Adipocyte (in vitro differentiated cells): ENCODE measurements at places on chromosomes 6 and 20.

- peak; percentile 39 for DNase-seq
These were observed 74.8 kb upstream of the SHLD1 start for GRCh38 chr20:5675103-5676091.

GRCh38 chr6:34360556-34360955 lies 31.9 kb downstream of the NUDT3 start:
- peak; percentile 83 for DNase-seq

DNA sequence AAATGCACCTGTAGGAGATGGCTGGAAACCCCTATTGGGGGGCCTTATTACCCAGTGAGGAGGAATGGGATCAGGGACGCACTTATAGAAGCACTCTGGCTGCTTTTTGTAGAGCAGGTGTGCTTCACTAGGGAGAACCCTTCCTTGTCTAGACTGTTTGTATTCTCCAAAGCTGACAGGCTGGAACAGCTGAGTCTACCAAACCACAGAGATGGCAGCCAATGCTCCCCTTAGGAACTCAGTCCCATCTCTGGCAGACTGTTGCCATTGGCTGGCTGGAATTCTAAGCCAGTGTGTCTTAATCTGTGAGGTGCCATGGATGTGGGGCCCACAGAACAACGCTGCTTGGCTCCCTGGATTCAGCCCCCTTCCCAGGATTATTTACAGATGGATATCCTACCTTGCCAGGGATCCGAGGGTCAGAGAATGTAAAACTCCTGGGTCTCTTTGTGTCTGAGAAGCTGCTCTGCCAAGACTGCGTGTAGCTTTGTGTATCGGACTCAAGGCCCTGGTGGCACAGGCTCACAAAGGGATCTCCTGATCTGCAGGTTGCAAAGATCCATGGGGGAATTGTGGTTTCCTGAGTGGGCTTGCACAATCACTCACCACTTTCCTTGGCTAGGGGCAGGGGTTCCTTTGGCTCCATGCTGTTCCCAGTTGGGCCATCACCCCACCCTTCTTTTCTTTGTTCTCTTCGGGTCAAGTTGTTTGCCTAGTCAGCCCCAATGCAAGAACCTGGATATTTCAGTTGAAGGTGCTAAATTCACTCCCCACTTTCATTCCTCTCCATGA lies 26.1 kb downstream of the C6orf52 start:
- DNase-seq, result no peak

DNA sequence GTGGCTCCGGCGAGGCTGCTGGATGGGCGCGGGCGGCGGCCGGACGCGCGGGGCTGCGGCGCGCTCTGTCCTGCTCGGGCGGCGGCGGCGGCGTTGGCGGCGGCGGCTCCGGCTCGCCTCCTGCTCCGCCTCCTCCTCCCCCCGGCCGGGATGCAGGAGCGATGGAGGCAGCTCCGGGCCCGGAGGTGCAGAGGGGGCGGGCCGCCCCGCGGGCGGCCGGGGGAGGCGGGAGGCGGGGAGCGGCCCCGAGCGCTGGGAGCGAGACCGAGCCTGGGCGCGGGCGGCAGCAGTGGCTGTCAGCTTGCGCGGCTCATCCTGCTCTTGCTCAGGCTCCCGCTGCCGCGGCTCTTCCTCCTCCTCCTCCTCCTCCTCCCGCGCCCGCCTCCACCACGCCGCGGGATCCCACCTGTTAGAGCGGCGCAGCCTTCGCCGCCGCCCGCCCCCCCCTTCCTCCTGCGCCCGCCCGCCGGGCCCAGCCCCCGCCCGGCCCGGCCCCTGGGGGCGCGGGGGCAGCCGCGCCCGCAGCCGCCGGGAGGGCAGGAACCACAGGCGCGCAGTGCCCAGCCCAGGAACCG lies at the start of gene NOL4L:
Gene NOL4L, minus strand, starts transcription at position 323 of the 575 bp plus-strand sequence. CDS start 443 bp downstream, outside the sequence.
- peak; percentile 68 for DNase-seq

DNA sequence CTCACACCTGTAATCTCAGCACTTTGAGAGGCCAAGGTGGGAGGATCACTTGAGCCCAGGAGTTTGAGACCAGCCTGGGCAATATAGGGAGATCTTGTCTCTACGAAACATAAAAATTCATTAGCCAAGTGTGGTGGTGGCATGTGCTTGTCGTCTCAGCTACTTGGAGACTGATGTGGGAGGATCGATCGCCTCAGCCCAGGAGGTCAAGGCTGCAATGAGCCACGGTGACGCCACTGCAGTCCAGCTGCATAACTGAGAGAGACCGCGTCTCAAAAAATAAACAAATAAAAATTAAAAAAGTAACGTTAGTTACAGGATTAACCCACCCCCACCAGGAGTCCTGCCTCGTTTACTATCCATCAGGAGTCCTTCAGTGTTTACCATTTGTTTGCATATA lies 345.1 kb downstream of the BTBD3 start:
- no peak for DNase-seq

- DNase-seq, result no peak
These were observed 103.3 kb upstream of the BACH2 start for GRCh38 chr6:90399970-90400369.

DNA sequence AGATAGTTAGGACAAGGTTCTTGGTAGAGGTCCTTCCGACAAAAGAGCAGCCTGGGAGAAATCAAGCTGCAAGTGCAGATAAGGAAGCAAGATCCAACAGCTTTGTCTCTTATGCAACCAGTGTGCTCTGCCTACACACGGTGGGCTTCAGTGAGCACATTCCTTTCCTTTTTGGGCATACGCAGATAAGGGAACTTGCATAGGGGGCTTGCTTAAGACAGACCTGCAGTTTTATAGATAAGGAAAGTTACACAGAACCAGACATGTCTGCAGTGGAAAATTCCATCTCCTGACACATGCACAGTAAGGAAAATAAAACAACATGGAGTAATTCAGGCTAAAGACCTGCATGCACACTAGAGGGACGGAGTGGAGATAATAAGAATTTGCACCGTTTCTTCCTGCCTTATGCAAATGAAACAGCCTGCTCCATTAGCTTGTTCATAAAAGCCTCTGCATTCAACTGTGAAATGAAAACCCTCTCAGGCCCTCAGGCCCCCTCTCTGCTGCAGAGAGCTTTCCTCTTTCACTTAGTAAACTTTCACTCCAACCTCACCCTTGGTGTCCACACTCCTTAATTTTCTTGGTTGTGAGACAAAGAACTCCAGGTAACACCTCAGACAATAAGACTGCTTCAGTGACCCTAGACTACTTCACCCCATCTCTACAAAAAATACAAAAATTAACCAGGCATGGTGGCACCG lies 97.5 kb upstream of the MYLIP start:
- no peak for DNase-seq

GRCh38 chr6:135306166-135306565 lies 125.1 kb downstream of the MYB start:
- no peak for DNase-seq

DNA sequence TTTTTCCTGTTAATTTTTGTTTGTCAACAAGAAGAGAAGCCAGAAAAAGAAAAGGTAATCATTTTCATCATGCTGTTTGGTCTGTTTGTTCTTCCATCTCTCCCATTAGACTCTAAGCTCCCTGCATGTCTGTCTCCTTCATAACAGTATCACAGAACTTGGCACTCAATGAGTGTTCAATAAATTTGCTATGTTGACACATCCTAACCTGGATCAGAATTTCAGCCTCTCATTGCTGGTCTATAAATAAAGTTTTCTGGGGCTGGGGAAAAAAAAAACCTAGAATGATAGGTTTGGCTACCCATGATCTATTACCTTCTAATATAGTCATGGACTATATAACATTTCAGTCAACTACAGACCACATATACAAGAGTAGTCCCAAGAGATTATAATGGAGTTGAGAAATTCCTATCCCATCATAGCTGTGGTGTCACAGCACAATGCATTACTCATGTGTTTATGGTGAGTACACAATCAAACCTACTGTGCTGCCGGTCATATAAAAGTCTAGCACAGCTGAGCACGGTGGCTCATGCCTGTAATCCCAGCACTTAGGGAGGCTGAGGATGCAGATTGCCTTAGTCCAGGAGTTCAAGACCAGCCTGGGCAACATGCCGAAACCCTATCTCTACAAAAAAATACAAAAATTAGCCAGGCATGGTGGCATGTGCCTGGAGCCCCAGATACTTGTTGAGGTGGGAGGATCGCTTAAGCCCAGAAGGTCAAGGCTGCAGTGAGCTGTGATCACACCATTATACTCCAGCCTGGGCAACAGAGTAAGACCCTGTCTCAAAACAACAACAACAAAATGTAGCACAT lies 5.9 kb downstream of the NUDT3 start:
- DNase-seq, result peak; percentile 79

DNA sequence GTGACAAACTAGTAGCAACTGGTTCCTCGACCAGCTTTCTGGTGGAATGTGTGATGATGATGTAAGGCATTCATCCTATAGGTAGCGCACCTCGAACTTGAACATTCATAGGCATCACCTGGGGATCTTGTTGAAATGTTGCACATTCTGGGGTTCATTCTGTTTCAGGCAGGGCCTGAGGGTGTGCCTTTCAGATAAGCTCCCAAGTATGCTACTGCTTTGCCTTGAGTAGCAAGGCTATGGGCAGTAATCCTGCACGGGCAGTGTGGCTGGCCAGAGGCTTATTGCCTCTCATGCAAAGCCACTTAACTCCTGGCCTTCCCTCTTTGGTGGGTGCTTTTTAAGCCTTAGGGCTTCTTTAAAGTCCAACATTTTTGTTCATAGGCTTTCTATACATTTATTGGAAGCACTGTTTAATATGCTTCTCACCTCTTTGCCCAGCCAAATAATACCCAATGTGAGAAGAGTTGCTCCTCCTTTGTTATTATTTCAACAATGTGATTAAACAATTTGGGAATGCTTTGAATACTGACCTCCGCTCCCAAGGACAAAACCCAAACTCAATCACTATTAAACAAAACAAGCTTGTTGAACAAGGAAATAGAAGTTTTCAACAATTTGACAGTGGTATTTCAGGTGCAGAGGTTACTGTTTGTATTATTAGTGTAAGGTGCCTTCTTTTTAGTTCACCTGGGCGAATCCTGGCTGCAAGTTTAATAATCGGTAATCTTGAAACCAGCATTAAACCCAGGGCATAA lies 57.5 kb downstream of the JARID2 start:
- no peak for DNase-seq

- no peak for DNase-seq
These were observed 282.8 kb downstream of the TFAP2C start for GRCh38 chr20:56911946-56912345.

- DNase-seq, result peak; percentile 75
These were observed 567 bp downstream of the HS3ST5 start for GRCh38 chr6:114342086-114342825.

DNA sequence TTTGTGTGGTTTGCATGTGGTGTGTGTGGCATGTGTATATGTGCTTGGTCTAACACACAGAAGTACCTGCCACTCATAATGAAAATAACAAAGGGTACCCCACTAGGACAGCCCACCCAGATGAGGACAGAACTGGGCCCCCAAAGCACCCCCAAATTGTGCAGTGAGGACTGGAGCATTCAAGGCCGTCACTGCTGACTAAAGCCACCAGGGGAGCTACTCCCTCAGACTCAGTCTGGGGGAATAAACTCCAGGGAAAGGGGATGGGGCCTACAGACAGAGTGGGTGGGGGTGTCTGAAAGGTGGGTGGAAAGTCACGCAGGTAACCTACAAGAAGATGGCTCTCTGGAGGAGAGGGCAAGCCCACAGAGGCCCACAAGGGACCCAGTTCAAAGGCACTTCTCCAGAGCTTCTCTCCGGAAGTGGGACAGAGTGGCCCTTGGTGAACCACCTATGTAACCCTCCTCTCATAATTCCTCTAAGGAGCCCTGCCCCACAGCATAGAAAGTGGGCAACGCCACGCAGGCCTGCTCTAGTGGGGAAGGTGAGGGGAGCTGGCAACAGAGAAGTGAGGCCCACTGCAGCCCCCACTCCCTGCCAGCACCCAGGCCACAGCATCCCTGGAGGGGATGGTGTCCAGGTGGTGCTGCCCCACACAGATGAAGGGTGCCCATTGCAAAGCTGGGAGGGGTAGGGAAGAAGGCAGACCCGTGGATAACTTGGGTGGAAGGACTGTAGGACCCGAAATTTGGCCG lies 122.8 kb upstream of the MAFB start:
- no peak for DNase-seq

DNA sequence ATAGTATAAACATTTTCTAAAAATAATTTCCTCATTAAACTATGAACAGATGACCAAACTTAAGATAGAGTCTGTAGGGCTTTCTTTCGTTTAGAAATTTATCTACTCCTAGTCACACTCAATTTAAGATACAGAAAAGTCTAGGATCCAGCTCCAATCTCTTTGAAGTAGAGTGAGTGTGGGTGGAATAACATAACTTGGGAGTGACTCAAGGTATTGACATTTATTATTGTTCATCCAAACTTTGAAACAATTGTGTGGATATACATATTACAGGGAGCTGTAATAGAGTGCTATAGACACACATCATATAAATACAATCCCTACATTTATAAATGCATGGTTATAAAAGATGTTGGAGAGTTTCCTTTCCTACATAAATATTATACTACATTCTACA lies 715.2 kb upstream of the MANEA start:
- DNase-seq, result no peak

DNA sequence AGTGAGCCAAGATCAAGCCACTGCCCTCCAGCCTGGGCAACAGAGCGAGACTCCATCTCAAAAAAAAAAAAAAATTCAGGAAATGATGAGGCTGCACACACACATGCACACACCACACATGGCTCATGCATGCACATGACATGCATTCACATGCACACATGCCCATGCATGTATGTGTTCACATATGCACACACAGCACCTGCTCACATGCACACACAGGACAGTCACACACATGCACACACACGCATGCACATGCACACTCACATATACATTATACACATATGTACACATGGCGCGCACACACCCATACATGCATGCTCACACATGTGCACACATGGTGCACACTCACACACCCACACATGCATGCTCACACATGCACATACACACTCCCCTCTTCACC lies 22.5 kb downstream of the RIPOR3 start:
- no peak for DNase-seq

DNA sequence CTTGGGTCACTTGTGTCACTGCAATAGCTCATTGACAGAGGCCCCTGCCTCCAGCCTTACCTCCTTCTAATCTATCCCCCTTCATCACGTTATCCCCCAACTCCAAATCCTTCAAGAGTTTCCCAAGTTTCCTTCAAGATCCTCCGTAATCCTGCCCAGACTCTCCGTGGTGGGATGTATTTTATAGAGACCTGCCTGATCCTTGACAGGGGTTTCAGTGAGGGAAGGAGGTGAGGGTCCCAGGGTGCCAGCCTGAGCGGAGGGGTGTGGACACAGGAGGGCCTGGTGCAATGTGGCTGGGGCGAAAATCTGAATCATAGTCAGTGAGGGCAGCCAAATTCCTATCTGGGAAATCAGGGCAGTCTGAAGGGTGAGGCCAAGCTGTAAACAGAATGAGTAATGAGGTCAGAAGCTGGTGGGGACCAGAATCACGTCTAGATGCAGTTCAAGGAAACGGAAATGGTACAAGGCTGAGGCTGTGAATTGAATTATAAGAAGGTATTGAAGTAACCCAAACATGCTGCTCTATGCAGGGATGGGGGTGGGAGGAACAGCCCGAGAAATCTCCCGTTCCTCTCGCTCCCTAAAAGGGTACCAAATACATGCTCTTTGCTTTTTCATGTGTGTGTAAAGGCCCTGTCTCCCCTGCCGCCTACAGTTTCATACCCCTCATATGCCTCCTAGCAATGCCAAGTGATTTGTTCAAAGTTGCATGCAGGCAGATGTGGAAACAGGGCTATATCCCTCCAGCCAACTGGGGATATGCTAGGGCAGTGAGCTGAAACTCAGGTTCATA lies 35.4 kb upstream of the PIM1 start:
- DNase-seq, result peak; percentile 95
